Cardiac muscle cell (in vitro differentiated cells and primary cell): ENCODE measurements at places on chromosomes 16 and 17. TPM values are rescaled to one million over a fixed set of nuclear protein-coding genes. Genes with fewer than 3 reads are reported as not detected.

GRCh38 chr17:76033139-76033538 lies 6.0 kb upstream of the EVPL start:
- H3K27me3 ChIP-seq = no peaks in the 10 kb centered on the region
- H3K27ac ChIP-seq = no peak overlapping the region
- no peak overlapping the region for H3K4me3 ChIP-seq
- DNase-seq = no peak
- H3K36me3 ChIP-seq = no peaks in the 10 kb centered on the region
- H3K4me1 ChIP-seq = peaks cover 25% of the 10 kb centered on the region

The RUNDC3A gene
- 2.3 and 5.8 TPM in 2 replicates for total RNA-seq

The TRPV3 gene
- total RNA-seq = 1.8 and 2.0 TPM in 2 replicates

DNA sequence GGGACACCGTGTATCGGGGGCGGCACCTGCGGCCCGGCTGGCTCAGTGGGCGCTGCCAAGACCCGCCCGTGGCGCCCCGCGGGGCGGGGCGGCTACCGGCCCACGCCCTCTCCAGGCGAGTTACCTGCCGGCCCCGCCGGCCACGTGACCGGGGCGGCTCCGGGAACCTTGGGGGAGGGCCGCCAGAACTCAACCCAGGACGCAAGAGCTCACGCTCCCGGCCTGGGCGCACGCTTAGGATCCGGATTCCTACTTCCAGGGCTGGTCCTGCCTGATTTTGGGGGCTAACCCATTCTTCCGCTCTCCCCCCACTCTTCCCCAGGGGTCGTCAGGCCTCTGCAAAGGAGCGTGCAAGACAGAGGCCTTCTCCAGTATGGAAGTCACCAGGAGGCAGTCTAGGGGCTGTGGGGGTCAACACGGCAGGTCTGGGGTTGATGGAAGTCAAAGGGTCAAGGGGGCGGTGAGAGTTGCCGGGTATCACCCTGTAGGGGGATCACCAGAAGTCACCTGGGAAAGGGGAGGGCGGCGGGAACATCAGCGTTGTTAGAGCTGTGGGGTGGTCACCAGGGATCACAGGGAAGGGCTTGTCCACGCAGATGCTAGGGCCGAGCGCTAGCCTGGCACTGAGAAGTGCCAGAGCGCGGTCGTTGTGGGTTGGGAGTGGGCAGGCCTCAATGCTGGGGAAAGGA lies 354 bp upstream of the ESRP2 start:
- H3K4me3 ChIP-seq = peak overlapping the region; percentile 30
- no peaks in the 10 kb centered on the region for H3K36me3 ChIP-seq
- peaks cover 13% of the 10 kb centered on the region for H3K4me1 ChIP-seq
- no peak overlapping the region for H3K27ac ChIP-seq
- peaks cover 39% of the 10 kb centered on the region for H3K27me3 ChIP-seq

DNA sequence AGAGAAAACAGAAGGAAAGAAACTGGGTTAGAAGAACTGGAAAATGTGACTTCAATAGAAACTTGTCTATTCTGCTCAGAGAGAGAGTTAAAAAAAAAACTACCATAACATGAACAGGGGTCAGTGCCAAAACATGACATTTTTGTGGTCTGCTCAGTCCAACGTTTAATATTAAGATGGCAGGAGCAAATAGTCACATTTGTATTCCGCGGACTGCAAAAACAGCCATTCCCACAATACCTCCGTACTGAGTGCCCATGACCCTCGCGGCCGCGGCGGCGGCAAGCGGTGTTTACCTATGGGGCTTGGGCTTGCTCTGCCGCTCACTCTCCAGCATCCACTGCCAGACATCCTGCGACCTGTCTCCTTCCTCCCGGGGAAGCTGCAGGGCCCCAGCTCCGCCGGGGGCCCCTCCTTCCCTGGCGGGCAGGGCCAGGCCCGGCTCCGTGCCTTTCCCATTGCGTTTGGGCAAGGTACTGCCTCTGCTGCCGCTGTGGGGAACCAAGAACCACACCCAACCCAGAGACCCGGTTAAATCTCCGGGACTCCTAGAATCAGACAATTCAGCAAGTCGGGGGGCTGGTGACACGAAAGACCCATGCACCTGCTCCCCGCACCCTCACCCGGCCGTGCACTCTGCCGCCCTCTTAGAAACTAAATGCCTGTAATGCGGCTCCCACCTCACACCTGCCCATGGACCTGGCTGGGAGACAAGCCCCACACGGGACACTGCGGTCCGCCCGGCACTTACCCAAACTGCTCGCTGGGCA lies 24.7 kb downstream of the AXIN2 start:
- no peak for DNase-seq
- no peak overlapping the region for H3K27ac ChIP-seq
- peaks cover 63% of the 10 kb centered on the region for H3K36me3 ChIP-seq
- H3K4me1 ChIP-seq = peaks cover 8% of the 10 kb centered on the region
- no peak overlapping the region for H3K4me3 ChIP-seq

DNA sequence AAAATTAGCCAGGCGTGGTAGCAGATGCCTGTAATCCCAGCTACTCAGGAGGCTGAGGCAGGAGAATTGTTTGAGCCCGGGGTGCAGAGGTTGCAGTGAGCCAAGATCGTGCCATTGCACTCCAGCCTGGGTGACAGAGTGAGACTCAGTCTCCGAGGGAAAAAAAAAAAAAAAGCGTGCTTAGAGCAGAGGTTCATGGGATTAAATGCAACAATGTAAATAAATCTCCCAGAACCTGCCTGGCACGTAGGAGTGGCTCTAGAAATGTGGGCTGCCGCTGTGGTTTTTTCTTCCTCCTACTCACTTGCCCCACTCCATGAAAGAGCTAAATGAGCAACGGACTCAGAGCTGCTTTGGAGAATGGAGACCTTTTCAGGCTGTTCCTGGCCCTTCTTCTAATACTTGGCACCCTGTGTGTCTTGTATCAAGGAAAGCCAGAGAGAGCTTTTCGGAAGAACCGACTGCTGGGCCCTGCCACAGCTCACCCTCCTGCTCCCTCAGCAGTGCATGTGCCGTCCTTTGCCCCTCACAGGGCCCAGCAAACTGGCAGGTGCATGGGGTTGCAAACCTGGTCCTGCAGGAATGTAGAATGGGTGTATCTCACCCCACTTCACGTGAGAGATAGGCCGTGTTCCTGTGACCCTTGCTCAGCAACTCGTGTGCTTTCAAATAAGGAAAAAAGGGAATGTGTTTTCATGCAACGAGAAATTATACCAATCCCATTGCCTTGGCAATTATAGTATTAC lies 52.0 kb downstream of the LDHD start:
- no peaks in the 10 kb centered on the region for H3K27me3 ChIP-seq
- H3K4me1 ChIP-seq = peaks cover 11% of the 10 kb centered on the region
- H3K27ac ChIP-seq = no peak overlapping the region
- no peak for DNase-seq

The TBC1D26 gene
- 2.2 and 2.6 TPM in 2 replicates for total RNA-seq
